Immature natural killer cell (primary cell): ENCODE measurements at places on chromosomes 7 and 10. TPM values are rescaled to one million over a fixed set of nuclear protein-coding genes. Genes with fewer than 3 reads are reported as not detected.
A peak's percentile ranks its signal among the peaks of the same experiment; 100 is the strongest.

DNA sequence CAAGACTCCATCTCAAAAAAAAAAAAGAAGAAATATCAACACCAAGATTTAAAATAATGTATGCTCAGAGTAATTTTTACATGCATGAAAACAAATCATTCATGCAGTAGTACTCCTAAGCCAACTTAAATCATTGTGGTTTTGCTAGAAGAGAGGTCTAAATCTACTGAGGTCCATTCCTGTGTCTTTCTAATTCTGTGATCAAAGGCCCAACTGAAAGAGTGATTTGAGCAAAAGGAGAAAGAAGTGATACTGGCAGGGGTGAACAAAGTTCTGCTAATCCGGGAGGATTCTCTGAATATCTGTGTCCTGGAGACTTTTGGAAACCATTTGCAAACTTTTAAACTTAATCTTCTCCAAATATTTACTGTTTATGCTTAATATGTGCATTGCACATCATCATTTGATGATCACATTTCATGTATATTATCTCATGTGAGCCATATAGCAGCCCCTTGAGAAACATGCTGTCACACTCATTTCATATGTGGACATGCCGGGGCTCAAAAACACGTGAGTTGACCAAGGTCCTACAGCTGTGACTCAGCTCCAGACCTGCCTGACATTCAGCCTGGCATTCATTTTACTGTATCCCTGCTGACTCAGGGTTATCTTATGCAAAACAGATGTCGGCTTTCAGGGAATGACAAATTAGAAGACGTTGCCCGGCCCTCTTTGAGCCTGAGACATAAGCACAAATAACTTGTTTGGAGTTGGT, 76.4 kb downstream of the FAM107B start:
- H3K36me3 ChIP-seq = peaks cover 3% of the 10 kb centered on the region
- no peak overlapping the region for H3K27ac ChIP-seq

DNA sequence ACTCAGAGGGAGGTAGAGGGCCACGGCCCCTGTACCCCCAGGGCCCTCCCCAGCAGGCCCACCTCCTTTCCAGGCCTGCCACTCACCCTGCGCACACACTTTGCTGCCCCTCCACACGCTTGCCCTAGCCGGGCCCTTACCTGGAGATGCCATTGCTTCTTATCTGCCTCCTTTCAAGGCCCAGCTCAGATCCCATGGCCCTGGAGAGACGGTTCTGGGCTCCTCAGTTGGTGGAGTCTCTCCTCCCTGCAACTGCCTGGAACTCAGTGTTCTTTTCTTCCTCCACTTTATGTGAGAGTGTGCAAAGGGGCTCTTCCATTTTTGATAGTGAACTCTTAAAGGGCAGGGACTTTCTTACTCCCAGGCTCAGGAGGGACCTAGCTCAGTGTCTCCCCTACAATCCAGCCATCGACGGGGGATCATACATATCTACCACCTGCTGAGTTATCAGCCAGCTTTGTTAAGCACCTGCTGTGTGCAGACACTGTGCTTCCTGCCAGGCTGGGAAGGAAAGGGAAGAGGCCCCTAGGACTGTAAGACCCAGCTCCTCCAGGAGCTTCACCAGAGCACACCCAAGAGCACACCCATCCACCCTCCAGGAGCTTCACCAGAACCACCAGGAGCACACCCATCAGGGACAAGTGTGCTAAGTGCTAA, 89.3 kb upstream of the MACROH2A2 start:
- no peak for DNase-seq
- no peaks in the 10 kb centered on the region for H3K36me3 ChIP-seq
- H3K4me3 ChIP-seq = no peak overlapping the region
- peaks cover 6% of the 10 kb centered on the region for H3K27me3 ChIP-seq
- H3K27ac ChIP-seq = peak overlapping the region; percentile 53

GRCh38 chr7:13800694-13801448, 188.6 kb downstream of the ETV1 start:
- no peak overlapping the region for H3K27ac ChIP-seq
- no peaks in the 10 kb centered on the region for H3K36me3 ChIP-seq
- DNase-seq = no peak
- H3K27me3 ChIP-seq = peaks cover 2% of the 10 kb centered on the region
- no peak overlapping the region for H3K4me3 ChIP-seq
- H3K4me1 ChIP-seq = no peaks in the 10 kb centered on the region

The MACC1 gene
- not detected for polyA plus RNA-seq

The CRPPA gene
- 0.65 TPM for polyA plus RNA-seq

The SPDYE1 gene
- polyA plus RNA-seq = not detected

The CPXM2 gene
- polyA plus RNA-seq = not detected

The UCMA gene
- polyA plus RNA-seq = not detected

The CRYGN gene
- polyA plus RNA-seq = not detected
